ENCODE measurements at places on chromosomes 3 and 15. TPM values are rescaled to one million over a fixed set of nuclear protein-coding genes. Genes with fewer than 3 reads are reported as not detected.

DNA sequence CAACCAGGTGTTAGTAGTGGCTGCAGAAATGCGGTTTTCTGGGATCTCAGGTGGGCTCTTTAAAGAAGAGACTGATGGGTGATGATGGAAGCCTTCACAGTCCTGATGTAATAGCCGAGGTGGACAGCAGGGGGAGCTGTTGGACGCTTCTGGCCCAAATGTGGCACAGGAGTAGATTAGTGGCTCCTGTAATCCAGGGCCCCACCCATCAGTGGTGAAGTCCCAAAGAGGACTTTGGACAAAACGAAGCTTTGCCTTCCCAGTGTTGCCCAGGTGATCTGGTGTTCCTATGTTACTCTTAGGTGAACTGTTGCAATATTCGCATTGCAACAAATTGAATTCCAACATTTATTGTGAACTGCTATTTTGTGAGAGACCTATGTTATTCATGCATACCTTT lies 31.8 kb upstream of the MYZAP start:
- peak; percentile 82 for DNase-seq
- H3K4me3 ChIP-seq, result no peak overlapping the region
- H3K36me3 ChIP-seq, result peaks cover 25% of the 10 kb centered on the region
- H3K4me1 ChIP-seq, result peaks cover 55% of the 10 kb centered on the region
- H3K27me3 ChIP-seq, result peaks cover 18% of the 10 kb centered on the region
- H3K27ac ChIP-seq, result peak overlapping the region; percentile 70

DNA sequence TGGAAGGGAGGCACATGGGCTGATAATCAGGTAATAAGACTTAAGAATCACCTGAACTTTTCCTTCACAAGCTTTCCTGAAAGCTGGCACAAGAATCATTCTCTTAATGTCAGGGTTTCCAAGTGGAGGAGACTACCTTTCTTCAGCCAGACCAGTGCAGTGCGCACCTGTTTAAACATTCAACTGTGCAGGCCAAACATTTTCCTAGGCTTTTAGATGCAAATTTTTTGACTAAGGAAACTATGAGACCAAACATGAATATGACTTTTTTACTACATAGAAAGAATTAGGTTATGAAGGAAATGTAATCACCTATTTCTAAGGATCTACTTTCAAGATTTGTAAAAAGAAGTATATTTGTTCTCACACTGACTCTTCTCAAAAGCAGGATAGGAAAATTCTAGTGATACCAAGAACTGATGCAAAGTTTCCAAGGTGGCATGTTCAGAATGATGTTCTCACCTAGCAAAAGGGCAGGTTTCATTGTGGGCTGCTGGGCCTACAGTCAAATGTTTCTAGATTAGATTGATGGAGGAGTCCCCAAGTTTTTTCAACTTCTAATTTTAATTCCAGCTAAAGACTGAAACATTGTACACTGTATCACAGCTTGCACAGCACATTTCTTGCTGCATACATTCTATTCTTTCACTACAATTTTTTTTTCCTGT lies 339.1 kb downstream of the TIGIT start:
- no peak overlapping the region for H3K4me3 ChIP-seq
- no peak overlapping the region for H3K27ac ChIP-seq
- DNase-seq, result no peak
- H3K36me3 ChIP-seq, result no peaks in the 10 kb centered on the region

GRCh38 chr3:55664387-55664786 lies 177.3 kb upstream of the WNT5A start:
- no peak overlapping the region for H3K27ac ChIP-seq
- no peaks in the 10 kb centered on the region for H3K36me3 ChIP-seq
- no peaks in the 10 kb centered on the region for H3K27me3 ChIP-seq
- H3K4me3 ChIP-seq, result no peak overlapping the region
- no peak for DNase-seq

DNA sequence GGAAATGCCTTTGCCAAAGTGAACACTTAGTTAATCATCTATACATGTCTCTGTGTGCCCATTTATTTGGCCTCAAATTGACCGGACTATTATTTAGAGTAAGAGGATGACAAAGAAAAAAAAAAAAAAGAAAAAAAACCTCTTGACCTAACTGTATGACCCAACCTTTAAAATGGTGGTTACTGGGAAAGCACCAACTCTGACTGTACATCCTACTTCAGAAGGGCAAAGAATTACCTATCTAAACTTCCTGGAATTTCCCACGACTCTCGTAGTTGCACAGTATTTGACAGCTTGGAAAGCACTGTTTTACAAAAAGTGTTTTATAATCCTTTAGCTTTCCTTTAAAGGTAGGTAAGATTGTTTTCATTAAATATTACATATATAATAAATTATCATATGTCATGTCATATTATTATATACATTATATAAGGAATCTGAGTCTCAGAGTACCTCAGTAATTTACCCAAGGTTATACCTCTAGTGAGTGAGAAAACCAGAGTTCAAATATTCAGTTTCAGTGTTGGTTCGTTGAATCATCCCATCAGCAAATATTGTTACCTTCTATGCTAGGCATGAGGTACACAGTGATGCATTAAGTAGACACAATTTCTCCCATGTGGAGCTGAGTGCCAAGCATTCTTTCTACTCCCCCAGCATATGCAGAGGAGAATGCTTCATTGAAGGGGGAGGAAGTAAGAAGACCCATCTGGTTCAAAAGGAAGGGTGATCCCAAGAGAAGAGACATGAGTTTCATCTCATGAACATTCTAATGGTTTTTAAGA lies 5.0 kb downstream of the BCL2A1 start:
- H3K27me3 ChIP-seq, result no peaks in the 10 kb centered on the region
- H3K4me3 ChIP-seq, result no peak overlapping the region
- H3K27ac ChIP-seq, result peak overlapping the region; percentile 58
- DNase-seq, result no peak
- no peaks in the 10 kb centered on the region for H3K36me3 ChIP-seq
- peaks cover 36% of the 10 kb centered on the region for H3K4me1 ChIP-seq

GRCh38 chr15:77959432-77959879 lies 118.1 kb downstream of the TBC1D2B start:
- H3K27ac ChIP-seq, result no peak overlapping the region
- H3K4me3 ChIP-seq, result no peak overlapping the region
- H3K27me3 ChIP-seq, result no peaks in the 10 kb centered on the region
- no peaks in the 10 kb centered on the region for H3K36me3 ChIP-seq

- peaks cover 3% of the 10 kb centered on the region for H3K4me1 ChIP-seq
- no peaks in the 10 kb centered on the region for H3K36me3 ChIP-seq
- H3K4me3 ChIP-seq, result no peak overlapping the region
- DNase-seq, result no peak
- H3K27ac ChIP-seq, result no peak overlapping the region
These were observed 20.2 kb upstream of the TMEM41A start for GRCh38 chr3:185519021-185519420.

DNA sequence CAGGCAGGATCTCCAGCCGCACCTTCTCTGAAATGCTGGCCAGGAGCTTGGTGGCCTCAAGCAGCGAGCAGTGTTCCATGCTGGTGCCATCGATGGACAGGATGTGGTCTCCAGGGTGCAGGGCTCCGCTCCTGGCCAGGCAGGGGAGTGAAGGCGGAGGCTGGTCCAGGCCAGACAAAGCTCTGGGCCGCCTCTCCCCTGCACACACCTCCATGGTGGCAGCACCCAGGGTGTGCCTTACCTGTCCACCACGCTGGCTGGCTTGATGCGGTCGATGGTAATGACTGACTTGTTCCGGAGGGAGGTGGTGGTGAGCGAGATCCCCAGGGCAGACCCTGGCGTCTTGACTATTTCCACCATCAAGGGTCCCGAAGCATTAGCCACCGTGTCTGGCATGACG lies 20.0 kb downstream of the GRIP2 start:
- H3K4me1 ChIP-seq, result peaks cover 4% of the 10 kb centered on the region
- no peak for DNase-seq
- no peaks in the 10 kb centered on the region for H3K36me3 ChIP-seq
- H3K27ac ChIP-seq, result no peak overlapping the region

DNA sequence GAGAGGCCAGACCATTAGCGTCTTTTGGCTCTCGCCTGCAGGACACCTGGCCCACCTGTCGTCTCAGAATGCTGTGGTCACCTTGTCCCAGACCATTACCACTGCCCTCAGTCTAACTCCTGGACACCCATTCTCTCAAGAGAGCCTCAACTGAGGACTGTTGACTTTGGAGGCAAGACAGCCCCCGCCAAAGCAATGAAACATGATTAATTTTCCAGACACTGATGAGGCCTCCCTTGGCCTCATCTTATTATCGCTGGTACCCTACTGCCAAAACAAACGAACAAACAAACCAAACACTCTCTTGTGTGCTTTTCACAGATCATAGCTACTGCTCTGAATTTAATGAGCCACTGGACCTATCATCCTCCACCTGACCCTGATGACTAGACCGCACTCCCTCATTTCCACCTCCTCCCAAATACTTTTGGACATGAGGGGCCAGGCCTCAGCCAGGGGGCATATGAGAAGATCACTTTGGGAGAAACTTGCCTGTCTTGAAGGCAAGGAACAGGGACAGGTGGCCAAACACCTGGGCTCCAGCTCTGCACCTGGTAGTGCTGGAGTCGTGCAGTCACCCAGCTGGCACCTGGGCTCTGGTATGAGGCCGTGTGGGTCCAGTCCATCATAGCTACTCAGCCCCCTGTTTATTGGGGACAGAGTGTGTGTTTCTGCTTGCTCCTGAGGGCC lies 27.6 kb downstream of the ALS2CL start:
- no peaks in the 10 kb centered on the region for H3K4me1 ChIP-seq
- peaks cover 12% of the 10 kb centered on the region for H3K27me3 ChIP-seq
- H3K4me3 ChIP-seq, result no peak overlapping the region
- H3K36me3 ChIP-seq, result no peaks in the 10 kb centered on the region
- H3K27ac ChIP-seq, result no peak overlapping the region

GRCh38 chr3:123751433-123751832 lies 132.7 kb downstream of the MYLK start:
- no peak overlapping the region for H3K4me3 ChIP-seq
- no peak for DNase-seq
- H3K36me3 ChIP-seq, result no peaks in the 10 kb centered on the region

- no peaks in the 10 kb centered on the region for H3K27me3 ChIP-seq
- H3K27ac ChIP-seq, result no peak overlapping the region
- H3K4me1 ChIP-seq, result peaks cover 30% of the 10 kb centered on the region
- no peak for DNase-seq
These were observed 4.9 kb downstream of the PRICKLE2 start for GRCh38 chr3:64220161-64220914.

DNA sequence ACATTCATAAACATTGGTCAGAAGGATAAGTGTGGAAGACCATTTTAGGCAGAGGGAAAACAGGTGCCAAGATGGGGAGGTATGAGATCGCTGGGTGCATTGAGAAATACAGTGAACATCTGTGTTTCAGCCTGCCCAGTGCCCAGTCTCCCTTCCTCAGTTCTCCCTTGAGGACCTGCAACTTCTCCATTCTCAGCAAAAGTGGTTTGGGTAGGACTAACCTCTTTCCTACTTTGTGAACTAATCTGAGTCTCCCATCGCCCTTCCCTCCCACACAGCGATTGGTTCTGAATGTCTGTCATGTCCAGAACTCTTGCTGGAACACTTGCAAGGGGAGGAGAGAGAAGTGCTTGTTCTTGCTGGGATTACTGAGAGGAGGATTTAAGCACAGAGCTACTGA lies 10.9 kb upstream of the CCNL1 start:
- H3K27ac ChIP-seq, result no peak overlapping the region
- H3K4me1 ChIP-seq, result peaks cover 4% of the 10 kb centered on the region
- H3K36me3 ChIP-seq, result peaks cover 4% of the 10 kb centered on the region
- H3K27me3 ChIP-seq, result peaks cover 2% of the 10 kb centered on the region
- H3K4me3 ChIP-seq, result no peak overlapping the region
- no peak for DNase-seq

The ISLR gene
- total RNA-seq, result 0.51 TPM

The SPATA12 gene
- 0.15 TPM for total RNA-seq

The LZTFL1 gene
- total RNA-seq, result 19.5 TPM

The ESYT3 gene
- not detected for total RNA-seq

The UQCC5 gene
- 13.3 TPM for total RNA-seq

The FMN1 gene
- 1.3 TPM for total RNA-seq

The CISH gene
- total RNA-seq, result 2.6 TPM
